ENCODE measurements at places on chromosomes 7 and 10. TPM values are rescaled to one million over a fixed set of nuclear protein-coding genes. Genes with fewer than 3 reads are reported as not detected.

- DNase-seq, result no peak
Observed at GRCh38 chr10:58919927-58920654, 256.4 kb upstream of the PHYHIPL start.

DNA sequence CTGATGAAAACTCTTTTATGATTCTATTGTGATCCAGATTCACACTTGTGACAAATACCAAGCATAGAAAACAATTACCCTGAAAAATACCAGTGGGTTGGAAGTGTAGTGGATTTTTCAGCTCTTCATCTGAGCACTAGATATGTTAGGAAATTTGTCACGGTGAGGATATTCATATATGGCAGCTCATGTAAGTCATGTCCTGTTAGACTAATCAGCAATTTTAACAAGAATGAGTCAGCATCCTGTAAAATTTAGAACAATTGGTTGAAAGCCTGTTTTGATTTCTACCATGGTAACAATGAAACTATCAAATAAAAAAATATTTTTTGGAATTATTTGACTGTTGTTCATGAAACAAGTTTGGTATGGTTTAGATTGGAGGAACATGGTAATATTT is 334.3 kb downstream of the CACNA2D1 start:
- peak; percentile 85 for DNase-seq

GRCh38 chr7:152733286-152733934 is 26.1 kb upstream of the ACTR3B start:
- DNase-seq, result no peak

GRCh38 chr10:98340261-98340939 is 72.4 kb upstream of the LOXL4 start:
- DNase-seq, result no peak

DNA sequence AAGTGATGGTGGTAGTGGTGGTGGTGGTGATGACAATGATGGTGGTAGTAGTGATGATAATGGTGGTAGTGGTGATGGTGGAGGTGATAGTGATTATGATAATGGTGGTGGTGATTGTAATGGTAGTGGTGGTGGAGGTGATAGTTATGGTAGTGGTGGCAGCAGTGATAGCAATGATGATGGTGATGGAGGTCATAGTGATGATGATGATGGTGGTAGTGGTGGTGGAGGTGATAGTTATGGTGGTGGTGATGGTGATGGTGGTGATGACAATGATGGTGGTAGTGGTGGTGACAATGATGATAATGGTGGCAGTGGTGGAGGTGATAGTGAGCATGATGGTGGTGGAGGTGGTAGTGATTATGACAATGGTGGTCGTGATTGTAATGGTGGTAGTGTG is 191.7 kb upstream of the RNF32 start:
- DNase-seq, result no peak

- no peak for DNase-seq
Observed at GRCh38 chr7:101788517-101788916, 28.9 kb upstream of the CUX1 start.

GRCh38 chr7:48933549-48934085 is 9.3 kb downstream of the CDC14C start:
- DNase-seq, result no peak

DNA sequence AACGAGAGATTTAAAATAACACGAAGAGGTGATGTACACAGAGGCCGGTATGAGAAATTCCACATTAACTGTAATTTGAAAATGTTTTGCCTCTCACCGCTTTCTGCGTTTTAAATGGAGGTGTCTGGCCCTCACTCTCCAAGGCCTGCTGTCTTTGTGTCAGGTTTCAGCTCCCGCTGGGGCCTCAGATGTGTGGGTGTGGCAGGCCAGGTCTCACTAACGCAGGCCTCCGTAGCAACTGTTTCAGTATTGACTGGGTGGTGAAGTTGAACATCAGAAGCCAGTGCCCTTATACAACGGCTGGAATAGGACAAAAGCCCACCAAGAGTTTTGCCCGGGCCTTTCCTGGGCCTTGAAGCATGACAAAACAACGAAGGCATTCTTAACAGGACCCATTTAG is 303.1 kb downstream of the ADARB2 start:
- no peak for DNase-seq

DNA sequence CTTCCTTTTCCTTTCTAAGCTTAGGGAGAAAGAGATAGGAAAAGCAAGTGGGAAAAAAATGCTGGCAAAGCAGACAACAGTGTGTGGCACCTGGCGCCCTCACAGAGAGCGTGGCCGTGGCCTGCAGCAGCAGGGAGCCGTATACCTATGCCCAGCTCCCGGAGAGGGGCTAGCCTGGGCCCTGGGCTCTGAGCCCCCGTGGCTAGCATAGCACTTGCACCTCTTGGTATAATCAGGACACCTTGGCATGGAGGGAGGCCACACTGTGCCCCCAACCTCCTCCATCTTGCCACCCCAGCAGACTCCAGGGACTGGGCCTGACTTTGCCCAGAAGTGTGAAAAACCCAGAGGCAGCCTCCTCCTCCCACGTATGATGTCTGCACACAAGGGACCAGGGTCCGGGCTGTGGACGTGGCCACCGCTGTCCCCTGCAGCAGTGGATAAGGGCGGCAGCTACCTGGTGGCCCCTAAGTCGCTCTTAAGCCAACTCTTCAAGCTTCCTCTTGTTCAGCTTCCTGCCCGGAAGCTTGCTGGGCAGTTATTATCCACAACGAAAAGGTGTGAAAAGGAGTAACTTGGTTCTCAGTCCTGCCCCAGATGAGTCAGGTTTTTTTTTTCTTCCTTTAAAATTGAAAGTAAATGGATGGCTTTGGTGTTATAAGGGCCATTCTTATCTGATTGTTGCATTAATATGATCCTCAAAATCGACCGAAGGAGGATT is 249.1 kb upstream of the PITRM1 start:
- DNase-seq, result no peak

DNA sequence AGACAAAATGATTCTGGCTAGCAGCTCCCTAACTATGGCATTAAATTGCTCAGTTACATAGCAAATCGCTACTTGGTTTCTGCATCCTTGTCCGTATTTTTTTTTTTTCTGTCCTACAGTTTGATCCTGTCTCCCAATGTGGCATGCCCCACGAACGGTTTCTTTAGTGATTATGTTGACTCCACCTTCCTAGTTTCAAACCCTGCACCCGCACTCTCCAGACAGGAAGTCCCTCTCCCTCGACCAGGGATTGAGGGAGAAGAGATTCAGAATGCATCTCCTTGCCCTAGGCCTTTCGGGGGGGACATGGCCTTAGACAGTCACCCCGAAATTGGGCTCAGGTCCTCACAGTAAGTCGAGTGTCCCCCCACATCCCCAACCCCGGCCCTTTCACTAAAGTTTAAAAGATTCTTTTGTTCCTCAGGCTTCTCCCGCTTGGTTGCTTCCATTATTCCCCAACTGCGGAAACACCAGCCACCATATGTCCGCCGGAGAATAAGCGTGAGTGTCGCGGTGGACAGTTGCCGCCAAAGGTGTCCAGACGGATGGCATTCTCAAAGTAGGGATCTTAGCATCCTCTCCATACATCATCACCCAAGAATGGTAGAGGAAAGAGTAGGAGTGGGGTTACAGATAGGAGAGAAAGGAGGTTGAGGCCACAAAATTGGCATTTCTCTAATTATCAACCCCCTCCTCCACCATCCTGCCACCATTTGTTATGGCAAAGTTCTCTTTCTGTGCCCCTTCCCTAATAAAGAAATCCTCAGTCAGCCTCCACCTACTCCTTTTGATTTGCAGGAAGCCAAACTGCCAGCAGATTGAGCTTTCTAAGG is 7.3 kb downstream of the EVX1 start:
- no peak for DNase-seq

GRCh38 chr7:139714163-139714901 is 63.5 kb downstream of the HIPK2 start:
- no peak for DNase-seq

- DNase-seq, result no peak
Observed at GRCh38 chr10:63885156-63885555, 364.0 kb downstream of the REEP3 start.

- no peak for DNase-seq
Observed at GRCh38 chr10:114202812-114203211, 23.7 kb downstream of the TDRD1 start.

DNA sequence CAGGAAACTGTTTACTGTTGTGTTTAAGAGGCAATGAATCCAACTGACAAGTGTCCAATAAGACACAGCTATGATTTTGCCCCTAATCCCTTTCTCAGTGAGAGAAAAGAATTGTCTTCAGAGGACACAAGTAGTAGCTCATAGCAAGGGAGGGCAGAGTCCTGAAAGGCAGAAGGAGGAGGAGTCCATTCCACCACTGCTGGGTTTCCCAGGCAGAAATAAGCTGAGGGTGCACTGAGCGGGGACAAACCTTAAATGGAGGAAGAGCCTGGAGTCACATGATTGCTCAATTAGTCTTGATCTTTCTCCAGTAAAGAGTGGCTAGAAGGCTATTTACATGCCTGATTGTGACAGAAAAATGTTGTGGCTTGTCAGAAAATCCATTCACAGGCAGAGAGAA is 573.8 kb downstream of the POM121L12 start:
- no peak for DNase-seq

DNA sequence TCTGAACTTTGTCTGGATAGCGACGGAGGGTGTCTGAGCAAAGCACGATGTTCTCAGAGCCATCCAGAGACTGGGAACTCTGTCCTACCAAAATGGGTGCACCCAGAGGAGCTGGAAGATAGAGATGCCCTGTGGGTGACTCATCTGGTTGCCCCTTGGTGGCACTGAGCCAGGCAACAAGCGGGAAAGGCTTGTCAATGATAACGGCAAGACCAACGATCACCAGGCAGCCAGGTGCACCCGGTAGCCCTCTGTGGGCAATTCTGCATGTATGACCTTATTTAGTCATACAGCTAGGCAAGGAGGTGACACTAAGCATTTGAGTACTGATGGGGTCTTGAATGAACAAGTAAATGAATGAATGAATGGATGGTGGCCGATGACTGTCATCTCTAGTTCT is 2.8 kb upstream of the ELN start:
- DNase-seq, result no peak

GRCh38 chr10:21329995-21330627 is 195.4 kb downstream of the SKIDA1 start:
- DNase-seq, result peak; percentile 88

GRCh38 chr10:4813023-4813422 is 13.0 kb upstream of the AKR1E2 start:
- no peak for DNase-seq

GRCh38 chr10:9922126-9922870 is 1095.4 kb upstream of the CELF2 start:
- DNase-seq, result no peak

GRCh38 chr7:45456105-45456504 is 118.1 kb upstream of the ADCY1 start:
- DNase-seq, result no peak

- no peak for DNase-seq
Observed at GRCh38 chr10:14080795-14081194, 249.9 kb downstream of the FRMD4A start.

CRYGN gene
- not detected for total RNA-seq

ADAP1 gene
- total RNA-seq, result 1.8 TPM

C10orf143 gene
- total RNA-seq, result 0.14 TPM

ACTL6B gene
- total RNA-seq, result not detected

PNLIP gene
- total RNA-seq, result not detected

CDNF gene
- 0.11 TPM for total RNA-seq
